Forelimb muscle (tissue), 1 donor: ENCODE measurements at places on chromosomes 1 and 21. TPM values are rescaled to one million over a fixed set of nuclear protein-coding genes. Genes with fewer than 3 reads are reported as not detected.

- DNase-seq, result no peak
These were observed 3.5 kb downstream of the WLS start for GRCh38 chr1:68228851-68229250.

GRCh38 chr1:175984813-175985212 is 222.3 kb downstream of the COP1 start:
- no peak for DNase-seq

- no peak for DNase-seq
These were observed 3.5 kb upstream of the OR10J4 start for GRCh38 chr1:159428536-159428935.

DNA sequence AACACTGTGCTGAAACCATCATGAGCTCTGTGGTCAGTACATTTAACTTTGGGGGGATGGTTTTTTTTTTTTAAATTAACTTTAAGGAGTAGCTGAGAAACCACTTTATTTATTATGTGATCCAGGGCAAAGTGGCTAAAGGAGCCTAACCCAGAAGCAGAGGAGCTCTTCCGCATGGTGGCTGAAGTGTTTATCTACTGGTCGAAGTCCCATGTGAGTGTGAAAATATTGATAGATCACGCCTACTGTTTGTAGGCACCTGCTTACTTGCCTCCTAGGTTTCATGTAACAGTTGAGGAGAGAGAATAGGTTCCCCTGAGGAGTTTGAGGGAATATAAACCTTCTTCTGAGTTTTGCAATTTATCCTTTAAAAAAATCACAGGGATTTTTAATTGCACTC is 181.4 kb downstream of the ZP4 start:
- no peak for DNase-seq

The TTC39A gene
- polyA plus RNA-seq, result 3.9 TPM

The UBASH3A gene
- polyA plus RNA-seq, result 0.11 TPM
